Aortic smooth muscle cell (primary cell): ENCODE measurements at places on chromosomes 5 and 9. TPM values are rescaled to one million over a fixed set of nuclear protein-coding genes. Genes with fewer than 3 reads are reported as not detected.

The INSL4 gene
- under 0.01 TPM in 1 of 2 replicates, not detected in the other for total RNA-seq

The PCDHA12 gene
- total RNA-seq, result under 0.01 and 0.06 TPM in 2 replicates

The FAM163B gene
- total RNA-seq, result not detected in 2 replicates

The PLCXD3 gene
- 0.53 and 1.9 TPM in 2 replicates for total RNA-seq

The RXFP3 gene
- total RNA-seq, result not detected in 2 replicates

The SSBP2 gene
- 13.1 and 14.5 TPM in 2 replicates for total RNA-seq

The CCL19 gene
- not detected in 2 replicates for total RNA-seq

The PCDHA13 gene
- under 0.01 and 0.19 TPM in 2 replicates for total RNA-seq

The SLC1A3 gene
- total RNA-seq, result 0.13 and 0.19 TPM in 2 replicates

The KCNT1 gene
- not detected in 2 replicates for total RNA-seq

The AMACR gene
- total RNA-seq, result 4.8 and 7.1 TPM in 2 replicates

The F2RL2 gene
- 1.7 and 4.2 TPM in 2 replicates for total RNA-seq

The FAM81B gene
- not detected in 2 replicates for total RNA-seq

The RGMB gene
- total RNA-seq, result 26.4 and 30.3 TPM in 2 replicates

The ACER2 gene
- 2.5 and 3.6 TPM in 2 replicates for total RNA-seq

The NR5A1 gene
- not detected in 2 replicates for total RNA-seq

The ANKRD31 gene
- total RNA-seq, result 0.06 and 0.13 TPM in 2 replicates

The RPL12 gene
- total RNA-seq, result 1,147 and 1,162 TPM in 2 replicates

The PTGS1 gene
- total RNA-seq, result 38.4 and 138 TPM in 2 replicates

The HMCN2 gene
- total RNA-seq, result 0.06 and 0.13 TPM in 2 replicates

The ZNF169 gene
- 2.1 and 2.9 TPM in 2 replicates for total RNA-seq

The NEUROG1 gene
- not detected in 2 replicates for total RNA-seq

The ABCA1 gene
- 43.2 and 55.0 TPM in 2 replicates for total RNA-seq

The TRPM3 gene
- total RNA-seq, result 3.3 and 10.9 TPM in 2 replicates

The SHROOM1 gene
- 2.4 and 2.6 TPM in 2 replicates for total RNA-seq

The ZFP2 gene
- 0.25 and 0.92 TPM in 2 replicates for total RNA-seq

The C9orf43 gene
- 0.40 and 0.44 TPM in 2 replicates for total RNA-seq

The RBM18 gene
- total RNA-seq, result 7.1 and 8.7 TPM in 2 replicates

The RLN2 gene
- not detected in 2 replicates for total RNA-seq

The GPR151 gene
- not detected in 2 replicates for total RNA-seq

The LCN10 gene
- not detected in 2 replicates for total RNA-seq

The KCNN2 gene
- total RNA-seq, result under 0.01 and 0.25 TPM in 2 replicates

The SPATA31D4 gene
- not detected in 2 replicates for total RNA-seq

The PTPRD gene
- 4.0 and 13.8 TPM in 2 replicates for total RNA-seq

The RAD1 gene
- total RNA-seq, result 23.6 and 28.7 TPM in 2 replicates

The PTGER4 gene
- total RNA-seq, result 20.6 and 66.8 TPM in 2 replicates

The TEX48 gene
- not detected in 2 replicates for total RNA-seq

The ADAMTSL2 gene
- 0.06 and 0.79 TPM in 2 replicates for total RNA-seq

The LHX3 gene
- total RNA-seq, result not detected in 2 replicates

The CSF1R gene
- under 0.01 TPM in 1 of 2 replicates, not detected in the other for total RNA-seq

The MELK gene
- 18.8 and 26.2 TPM in 2 replicates for total RNA-seq

The INSL6 gene
- not detected in 2 replicates for total RNA-seq

The GPX8 gene
- 91.9 and 108 TPM in 2 replicates for total RNA-seq

The KIF24 gene
- total RNA-seq, result 2.1 and 2.9 TPM in 2 replicates

The SLC6A19 gene
- total RNA-seq, result not detected in 2 replicates

The DCAF10 gene
- total RNA-seq, result 15.5 and 21.7 TPM in 2 replicates

The GFI1B gene
- 0.19 TPM in 1 of 2 replicates, not detected in the other for total RNA-seq

The PCDHB15 gene
- total RNA-seq, result 0.53 and 0.56 TPM in 2 replicates

The ZBED3 gene
- 0.40 and 0.81 TPM in 2 replicates for total RNA-seq

The CDX1 gene
- total RNA-seq, result 0.12 and 0.13 TPM in 2 replicates

The FABP6 gene
- not detected in 2 replicates for total RNA-seq

The SIT1 gene
- 0.25 and 0.53 TPM in 2 replicates for total RNA-seq

The FOXD1 gene
- total RNA-seq, result 0.44 and 0.92 TPM in 2 replicates

The CARTPT gene
- not detected in 2 replicates for total RNA-seq
